DMS 273 treated with DMSO at 0.1 percent for 48 hours (cell line): ENCODE measurements at places on chromosomes 4 and X.

GRCh38 chr4:176635372-176636261 is 157.1 kb downstream of the VEGFC start:
- no peak for DNase-seq

DNA sequence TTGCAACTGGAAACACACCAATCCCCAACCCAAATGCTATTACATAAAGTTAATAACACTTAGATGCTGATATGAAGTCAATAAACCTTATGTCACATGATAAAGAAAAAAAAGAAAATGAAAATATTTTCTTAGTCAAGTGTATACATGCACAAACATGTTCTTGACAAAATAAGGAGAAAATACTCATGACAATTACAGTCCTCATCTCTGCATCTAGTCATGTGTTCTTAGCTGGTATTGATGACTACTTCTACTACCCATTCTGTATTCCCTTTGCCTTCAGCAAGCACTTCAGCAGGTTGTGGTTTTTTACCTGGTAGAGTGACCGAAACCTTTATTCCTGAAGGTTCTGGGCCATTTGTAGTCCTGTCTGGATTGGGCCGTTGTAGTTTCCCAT is 24.9 kb downstream of the CXCL8 start:
- DNase-seq = no peak

DNA sequence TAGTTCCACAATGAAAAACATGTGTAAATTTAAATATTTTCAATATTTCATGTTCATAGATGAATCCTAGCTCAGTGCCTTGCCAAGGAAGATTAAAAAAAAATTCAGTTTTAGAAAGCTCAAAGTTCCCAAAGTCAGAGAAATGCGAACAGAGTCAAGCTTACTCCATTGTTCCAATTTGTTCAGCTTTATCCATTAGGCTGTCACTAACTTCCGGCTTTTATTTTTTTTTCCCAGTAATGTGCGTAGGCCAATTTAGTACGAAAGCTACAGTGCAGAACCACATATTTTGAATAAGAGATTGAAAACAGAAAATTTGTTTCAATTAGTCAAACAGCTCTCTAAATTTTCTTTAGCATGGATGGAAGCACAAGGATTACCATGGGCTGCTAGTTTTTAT is 23.1 kb upstream of the KLHL2 start:
- no peak for DNase-seq

GRCh38 chrX:153190381-153190780 is 11.3 kb downstream of the MAGEA1 start:
- DNase-seq = no peak

DNA sequence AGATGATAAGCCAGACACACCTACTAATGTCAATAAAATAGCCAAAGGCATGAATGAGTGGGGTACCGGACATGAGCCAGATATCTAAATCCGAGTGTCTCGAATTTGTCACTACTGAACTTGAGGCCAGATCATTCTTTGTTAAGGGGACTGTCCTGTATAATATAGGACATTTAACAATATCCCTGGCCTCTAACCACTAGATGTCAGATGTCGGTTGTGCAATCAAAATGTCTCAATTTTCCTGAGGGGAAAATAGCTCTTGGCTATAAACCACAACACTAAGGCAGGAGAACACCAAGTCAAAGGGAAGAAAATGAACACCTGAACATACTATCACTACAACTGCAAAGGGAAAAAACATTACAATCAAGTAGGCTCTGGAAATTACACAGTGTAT is 154.5 kb downstream of the GPM6A start:
- DNase-seq = no peak
